ENCODE measurements at places on chromosomes 1 and 21.

- DNase-seq = no peak
These were observed 60.3 kb downstream of the SLX9 start for GRCh38 chr21:44999972-45000636.

DNA sequence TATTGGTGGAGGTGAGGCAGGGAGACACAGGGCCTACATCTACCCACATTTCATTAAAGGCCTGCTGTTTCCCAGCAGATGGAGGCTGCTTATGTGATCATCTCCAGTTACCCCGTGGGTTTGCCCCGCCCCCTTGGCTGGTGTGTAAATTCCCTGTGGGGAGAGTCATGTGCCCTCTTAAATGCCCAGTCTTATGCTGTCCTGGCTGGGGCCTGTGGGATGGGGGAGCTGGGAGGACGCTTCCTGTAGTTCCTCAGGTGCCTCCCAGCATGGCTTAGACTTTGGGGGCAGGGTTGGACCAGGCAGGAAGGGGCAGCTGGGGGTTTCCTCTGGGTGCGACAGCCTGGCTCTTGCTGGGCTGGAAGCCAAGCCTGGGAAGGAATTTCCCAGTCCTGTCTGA lies 15.5 kb upstream of the CITED4 start:
- DNase-seq = no peak

DNA sequence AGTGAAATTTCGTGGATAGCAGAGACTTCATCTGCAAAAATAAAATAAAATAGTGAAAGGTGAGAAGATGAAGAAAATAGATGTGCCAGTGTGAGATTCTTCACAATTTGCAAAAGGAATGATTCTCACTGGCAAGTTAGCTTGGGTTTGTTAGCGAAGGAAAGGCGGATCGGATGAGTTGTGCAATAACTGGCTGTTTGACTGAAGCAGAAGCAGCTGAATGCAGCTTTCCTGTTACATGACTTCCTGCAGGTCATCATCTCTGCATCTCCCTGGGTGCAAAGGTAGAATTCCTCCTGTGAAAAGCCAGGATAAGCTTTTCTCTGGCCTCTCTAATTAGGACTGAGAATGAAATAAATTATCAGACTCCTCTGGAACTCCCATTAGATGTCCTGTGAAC lies 263.1 kb upstream of the CHRM3 start:
- no peak for DNase-seq

GRCh38 chr1:98201666-98202081 lies 280.8 kb upstream of the DPYD start:
- no peak for DNase-seq

- no peak for DNase-seq
These were observed 234.7 kb downstream of the SETD4 start for GRCh38 chr21:35825370-35826353.

DNA sequence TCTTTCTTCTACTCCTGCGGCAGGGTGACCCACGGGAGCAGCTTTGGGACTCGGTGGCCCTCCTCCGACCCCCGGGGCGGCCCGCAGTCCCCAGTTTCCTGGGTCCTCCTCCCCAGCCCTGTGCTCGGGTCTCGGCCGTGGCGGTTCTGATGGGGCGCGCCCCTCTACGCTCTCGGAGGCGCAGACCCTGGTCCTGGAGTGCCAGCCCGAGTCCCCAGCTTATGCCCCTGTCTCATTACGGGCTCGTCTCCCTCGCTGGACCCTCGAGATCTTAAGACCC lies 430 bp downstream of the BTG2 start:
- DNase-seq = no peak

- no peak for DNase-seq
These were observed 325.6 kb downstream of the NEGR1 start for GRCh38 chr1:71956613-71957285.

- peak; percentile 2 for DNase-seq
These were observed 12.9 kb upstream of the FTCD start for GRCh38 chr21:46168238-46168637.

DNA sequence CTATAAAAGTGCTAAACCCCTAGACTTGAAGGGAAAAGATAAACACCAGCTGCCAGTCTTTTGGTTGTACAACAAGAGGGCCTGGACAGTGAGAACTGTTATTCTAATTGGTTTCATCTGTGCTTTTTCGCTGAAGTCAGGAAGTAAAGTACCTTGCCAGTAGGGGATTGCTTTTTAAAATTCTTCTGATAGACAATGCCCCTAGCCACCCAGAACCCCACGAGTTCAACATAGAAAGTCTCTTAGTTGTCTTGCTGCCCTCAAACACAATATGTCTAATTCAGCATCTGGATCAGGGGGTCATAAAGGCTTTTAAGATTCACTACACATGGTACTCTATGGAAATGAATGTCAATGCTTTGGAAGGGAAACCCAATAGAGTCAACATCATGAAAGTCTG lies 289.2 kb downstream of the TBX15 start:
- no peak for DNase-seq
